T47D (cell line): ENCODE measurements at places on chromosomes 12 and 14.
A peak's percentile ranks its signal among the peaks of the same experiment; 100 is the strongest.

DNA sequence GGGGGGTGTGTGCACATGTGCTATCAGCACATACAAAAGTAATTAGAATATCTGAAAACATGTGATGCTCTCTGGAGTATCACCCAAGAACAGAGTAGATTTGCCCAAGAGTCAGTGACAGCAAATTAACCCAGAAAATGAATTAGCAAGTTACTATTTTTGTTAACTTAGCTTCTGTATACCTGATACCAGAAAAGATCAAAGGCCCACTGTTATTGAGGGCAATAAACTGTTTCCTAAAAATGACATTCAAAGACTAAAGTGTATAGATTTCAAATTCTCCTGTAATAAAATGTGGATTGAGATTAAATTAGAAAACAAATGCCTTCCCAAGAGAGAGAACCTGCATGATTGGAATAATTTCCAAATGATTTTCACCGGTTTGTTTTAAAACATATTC lies 184.7 kb downstream of the MED13L start:
- DNase-seq = no peak

- no peak for DNase-seq
These were observed 121.8 kb downstream of the SLC38A6 start for GRCh38 chr14:61102549-61103466.

DNA sequence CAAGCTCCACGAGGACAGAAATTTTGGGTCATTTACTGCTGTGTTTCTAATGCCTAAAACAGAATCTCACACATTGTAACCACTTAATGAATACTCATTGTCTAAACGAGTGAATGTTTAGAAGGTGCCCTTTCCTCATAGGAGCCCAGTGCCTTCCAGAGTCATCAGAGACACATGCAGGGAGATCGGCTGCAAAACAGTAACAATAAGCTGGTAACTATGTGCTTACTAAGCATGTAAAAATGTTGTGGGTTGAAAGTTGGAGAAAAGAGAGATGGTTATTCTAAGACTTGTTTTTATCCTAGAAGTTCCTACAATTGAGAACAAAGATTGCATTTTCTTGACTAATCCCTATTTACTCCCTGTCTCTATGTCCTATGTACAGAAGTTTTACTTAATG lies 7.4 kb downstream of the TESPA1 start:
- no peak for DNase-seq

GRCh38 chr14:106210650-106211049 lies 684.3 kb downstream of the TMEM121 start:
- peak; percentile 48 for DNase-seq

DNA sequence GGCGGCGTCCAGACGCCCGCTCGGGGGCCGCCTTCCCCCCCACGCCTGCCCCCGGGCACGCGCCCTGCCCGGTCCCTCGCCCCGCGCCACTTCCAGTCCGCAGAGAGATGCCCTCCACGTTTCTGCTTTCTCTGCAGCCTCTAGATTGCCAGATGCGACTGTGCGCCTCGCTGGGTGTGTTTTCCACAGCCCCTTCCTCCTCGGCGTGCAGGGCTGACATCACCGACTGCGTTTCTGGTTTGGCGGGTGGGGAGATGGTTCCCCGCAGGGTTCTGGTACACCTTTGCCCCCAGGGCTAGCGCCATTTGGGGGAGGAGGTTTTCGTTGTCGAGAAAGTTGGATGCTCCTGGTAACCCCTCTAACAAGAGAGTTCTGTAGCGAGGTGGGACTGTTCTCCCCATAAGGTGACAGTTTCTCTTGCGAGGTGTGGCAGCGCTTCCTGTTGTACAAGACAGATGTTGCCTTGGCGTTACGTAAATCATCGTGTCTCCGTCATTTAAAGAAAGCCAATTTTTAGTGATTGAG lies 1.5 kb downstream of the CALM1 start:
- peak; percentile 60 for DNase-seq

DNA sequence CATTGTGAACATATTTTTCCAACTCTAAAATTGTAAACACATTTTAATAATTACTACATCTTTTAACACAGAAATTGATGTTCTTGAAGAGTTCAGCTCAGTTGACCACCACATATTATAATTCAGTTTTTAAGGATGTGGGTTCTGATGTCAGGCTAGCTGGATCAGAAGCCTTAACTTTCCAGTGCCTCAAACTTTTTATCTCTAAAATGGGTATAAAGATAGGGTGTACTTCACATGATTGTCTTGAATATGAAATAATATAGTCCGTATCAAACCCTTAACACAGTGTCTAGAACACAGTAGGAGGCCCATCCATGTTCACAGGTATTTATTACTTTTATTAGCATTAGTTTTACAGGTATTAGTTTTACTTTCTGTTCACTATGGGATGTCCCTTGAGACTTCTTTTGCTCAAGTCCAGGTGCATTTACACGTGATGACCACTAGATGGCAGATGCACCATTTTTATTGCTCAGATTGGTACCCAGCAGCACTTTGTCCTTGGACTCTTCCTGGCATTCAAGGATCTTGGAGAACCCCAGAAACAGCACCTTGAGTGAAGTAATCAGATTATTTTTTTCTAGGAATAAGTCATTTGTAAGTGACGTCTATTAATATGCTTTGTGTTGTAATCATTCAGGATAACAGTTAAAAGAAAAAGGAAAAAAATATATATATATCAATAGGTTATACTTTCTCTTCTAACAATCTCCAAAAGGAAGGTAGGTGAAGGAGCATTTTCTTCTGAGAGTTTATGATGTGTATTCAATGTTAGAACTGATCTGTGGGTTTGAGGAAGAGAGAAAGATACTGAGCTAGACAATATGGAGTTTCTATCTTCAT lies 580.2 kb downstream of the ETNK1 start:
- DNase-seq = peak; percentile 58

DNA sequence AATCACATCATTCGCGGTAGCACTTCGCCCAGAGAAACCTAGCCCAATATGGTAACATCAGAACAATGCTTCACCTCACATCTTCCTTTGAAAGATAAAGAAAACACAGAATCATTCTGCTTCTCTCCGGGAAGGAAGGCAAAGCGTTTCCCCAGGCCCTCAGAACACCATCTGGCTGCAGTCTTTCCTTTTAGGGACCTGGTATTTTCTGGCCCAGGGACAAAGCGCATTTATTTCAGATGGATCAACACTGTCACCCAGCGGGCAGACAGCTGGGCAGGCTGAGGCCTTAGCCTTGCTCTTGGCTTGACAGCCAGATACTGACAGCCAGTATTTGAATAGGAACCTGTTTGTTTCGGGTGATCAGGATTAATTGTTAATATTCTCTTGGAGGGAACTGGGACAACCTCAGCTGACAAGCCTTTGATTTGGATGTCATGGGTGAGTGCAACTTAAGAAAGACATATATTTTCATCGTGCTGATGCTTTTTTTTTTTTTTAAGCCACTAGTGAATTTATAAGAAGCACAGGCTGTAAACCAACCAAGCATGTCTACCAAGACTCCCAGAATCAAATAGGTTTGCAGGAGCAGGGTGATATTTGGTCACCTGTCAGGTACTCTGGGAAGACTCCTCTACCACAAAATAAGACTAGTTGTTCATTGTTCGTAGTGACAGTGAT lies 118.9 kb downstream of the VEZT start:
- peak; percentile 80 for DNase-seq

DNA sequence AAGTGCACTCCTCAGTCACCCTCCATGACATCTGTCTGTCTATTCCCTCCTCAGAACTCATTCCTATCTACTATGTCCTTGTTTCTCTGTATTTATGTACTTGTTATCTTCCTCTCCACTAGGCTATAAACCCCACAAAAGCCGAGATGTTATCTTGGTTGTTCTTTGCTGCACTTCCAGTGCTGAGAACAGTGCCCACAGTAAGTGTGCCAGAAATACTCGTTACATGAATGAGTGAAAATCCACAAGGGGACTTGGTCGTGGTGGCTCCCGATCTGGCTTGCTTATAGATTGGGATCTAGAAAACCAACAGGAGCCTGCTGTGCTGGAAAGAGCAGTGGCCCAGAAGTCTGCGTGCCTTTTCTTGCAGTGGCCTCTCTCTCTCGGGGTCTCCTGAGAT lies 111.9 kb upstream of the PRMT8 start:
- peak; percentile 3 for DNase-seq

GRCh38 chr12:101439236-101439635 lies 31.7 kb upstream of the ARL1 start:
- no peak for DNase-seq

DNA sequence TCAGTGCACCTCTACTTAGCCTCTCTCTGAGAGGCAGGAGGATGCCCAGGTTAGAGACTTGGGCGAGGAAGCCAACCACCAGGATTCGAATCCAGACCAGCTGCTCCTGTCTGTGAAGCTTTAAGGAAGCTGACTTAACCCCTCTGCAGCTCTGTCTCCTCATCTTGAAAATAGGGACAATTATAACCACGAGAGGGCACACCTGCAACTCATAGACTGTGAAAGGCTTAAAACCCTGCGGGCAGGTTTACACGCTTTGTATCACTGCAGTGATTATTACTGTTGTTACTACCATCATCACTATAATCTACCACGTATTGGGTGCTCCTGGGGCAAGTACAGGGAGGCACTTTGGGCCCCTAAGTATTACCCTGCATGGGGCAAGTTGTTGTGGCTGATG lies 379.8 kb downstream of the VRK1 start:
- peak; percentile 76 for DNase-seq

GRCh38 chr12:93896427-93896826 lies 219.3 kb downstream of the CRADD start:
- no peak for DNase-seq

DNA sequence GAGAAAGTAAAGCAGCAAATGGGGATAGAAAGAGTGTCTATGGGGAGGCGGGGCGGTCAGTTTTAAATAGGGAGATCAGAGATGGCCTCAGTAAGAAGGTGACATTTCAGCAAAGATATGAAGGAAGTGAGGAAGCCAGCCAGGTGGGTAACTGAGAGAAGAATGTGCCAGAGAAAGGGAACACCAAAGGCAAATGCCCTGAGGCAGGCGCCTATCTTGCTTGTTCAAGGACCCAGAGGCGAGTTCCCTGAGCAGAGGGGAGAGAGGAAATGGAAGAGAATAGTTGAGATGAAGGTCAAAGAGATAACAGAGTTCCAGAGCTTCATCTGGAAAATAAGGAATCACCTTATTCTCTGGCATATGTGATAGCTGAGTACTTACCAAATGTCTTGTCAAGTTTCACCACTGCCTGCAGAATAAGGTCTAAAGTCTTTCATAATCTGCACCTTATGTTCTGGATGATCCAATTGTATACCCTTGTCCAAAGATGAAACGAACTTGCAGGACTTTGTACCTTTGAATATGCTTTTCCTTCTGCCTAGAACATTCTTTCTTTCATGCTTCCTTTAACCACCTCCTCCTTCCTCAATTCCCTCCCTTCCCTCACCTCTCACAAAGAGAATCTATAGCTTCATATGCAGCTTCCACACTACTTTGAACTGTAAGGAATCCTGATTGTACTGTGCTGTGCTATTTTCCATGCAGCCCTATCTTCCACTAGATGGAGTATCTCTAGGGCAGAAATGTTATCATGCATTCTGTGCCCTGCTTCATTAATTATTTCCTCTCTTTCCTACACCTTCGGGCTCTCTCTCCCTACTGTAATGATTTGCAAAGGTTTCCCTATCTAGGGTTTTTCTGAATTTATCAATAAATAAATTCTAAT lies 38.5 kb downstream of the GNPTAB start:
- DNase-seq = no peak

- DNase-seq = no peak
These were observed 68.9 kb downstream of the SPPL3 start for GRCh38 chr12:120835304-120835612.

DNA sequence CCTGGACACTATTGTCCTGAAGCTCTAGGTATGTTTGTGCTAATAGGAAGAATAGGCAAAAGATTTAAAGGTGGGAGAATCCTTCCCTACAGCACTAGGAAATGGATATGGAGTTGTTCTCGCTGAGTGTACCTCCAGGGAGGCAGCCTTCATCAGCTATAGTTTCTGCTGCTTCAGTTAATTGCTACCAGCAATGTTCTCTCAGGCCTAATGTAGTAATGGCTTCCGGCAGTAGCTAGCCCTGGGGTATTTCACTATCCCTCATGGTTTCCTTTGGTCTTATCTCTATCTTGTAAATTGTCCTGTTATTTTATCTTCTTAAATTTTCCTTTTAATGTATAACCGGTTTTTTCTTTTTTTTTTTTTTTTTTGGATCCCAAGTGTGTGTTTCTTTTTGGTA lies 9.3 kb upstream of the CLEC12A start:
- DNase-seq = no peak

DNA sequence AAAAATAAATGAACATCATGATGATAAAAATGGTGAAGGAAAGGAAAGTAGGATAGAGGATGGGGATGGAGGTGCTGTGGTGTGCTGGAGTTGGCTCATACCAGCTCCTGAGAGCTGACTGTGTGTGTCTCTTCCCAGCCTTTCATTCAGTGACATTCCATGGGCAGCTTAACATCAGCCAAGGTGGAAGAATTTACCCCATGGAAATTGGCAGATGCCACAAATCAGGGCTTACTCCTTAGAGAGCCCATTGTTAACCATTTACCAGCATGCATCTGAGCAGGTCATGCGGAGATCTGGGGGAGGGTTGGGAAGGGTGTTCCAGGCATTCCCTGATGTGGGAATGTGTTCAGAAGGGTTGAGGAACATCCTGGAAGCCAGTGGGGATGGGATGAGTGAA lies 164.7 kb upstream of the MYL2 start:
- no peak for DNase-seq

DNA sequence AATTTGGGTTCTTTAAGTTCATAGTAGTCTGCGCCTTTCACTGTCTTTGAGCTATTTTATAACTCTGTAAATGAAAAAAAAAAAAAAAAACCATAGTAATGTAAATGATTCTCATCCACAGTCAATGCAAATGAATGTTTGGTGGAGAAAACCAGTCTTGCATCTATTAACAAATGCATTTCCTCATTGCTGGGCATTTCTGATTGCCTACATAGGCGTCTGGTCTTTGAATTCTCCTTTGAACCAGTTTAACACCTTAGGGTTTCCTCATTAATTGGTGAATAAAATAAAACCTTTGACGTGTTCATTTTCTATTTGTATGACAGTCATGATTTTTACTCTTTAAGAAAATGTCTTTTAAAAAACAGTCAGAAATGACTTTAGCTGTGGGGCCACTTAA lies 114.8 kb downstream of the C12orf75 start:
- DNase-seq = peak; percentile 6

DNA sequence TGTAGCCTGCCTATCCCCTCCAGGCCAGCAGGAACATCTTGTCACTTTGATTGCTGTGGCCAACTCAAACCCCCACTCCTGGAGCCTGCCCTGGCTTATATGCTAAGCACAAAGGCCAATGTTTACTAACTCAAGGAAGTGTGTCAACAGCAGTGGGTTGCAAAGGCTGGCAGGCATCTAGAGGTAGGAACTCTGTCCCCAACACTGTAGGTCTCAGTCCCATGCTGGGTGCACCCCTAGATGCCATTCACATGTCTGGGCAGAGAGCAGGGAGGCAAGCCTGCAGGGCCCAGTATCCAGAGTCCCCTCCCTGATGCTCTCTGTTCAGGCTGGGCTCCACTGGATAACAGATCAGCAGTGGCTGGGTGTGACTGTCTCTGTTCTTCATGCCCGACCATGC lies 1.6 kb upstream of the HPD start:
- no peak for DNase-seq

GRCh38 chr12:48788524-48788853 lies 400 bp downstream of the ADCY6 start:
- DNase-seq = no peak
